ENCODE measurements at places on chromosomes 7 and 10.

DNA sequence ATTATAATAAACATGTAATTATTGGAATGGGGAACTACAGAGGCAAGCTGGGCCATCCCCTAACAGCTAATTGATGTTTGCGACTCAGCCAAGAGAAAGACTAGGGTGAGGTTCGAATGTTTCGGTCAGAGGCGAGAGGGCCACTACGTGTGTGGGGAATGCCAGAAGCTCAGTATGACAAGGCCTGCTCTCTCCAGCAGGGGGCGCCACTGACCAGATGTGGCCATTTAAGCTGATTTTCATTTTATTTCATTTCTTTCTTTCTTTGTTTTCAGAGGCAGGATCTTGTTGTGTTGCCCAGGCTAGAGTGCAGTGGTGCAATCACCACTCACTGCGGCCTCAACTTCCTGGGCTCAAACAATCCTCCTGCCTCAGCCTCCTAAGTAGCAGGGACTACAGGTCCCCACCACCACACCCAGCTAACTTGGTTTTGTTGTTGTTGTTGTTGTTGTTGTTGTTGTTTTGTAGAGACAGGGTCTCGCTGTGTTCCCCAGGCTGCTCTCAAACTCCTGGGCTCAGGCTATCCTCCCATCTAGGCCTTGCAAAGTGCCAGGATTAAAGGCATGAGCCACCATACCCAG, 38.1 kb downstream of the TMEM130 start:
- DNase-seq = no peak

DNA sequence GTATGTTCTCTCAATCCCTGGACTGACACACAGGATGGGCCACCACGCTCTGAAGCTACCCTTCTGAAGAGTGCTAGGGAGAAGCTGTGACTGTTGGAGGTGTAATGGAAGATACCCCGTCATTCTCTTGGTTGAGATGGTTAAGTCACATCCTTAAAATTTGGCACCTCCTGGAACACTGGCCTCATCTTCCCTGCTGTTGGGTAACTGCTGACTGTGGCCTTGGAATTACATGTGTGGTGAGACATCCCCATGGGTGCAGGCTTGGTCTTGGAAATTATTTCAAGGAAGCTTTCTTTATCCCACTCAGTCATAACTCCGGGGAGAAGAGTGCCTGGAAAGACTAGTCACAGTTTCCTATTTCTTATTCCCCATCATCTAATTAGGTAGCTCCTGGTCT, 62.0 kb downstream of the LRMDA start:
- DNase-seq = peak; percentile 75

DNA sequence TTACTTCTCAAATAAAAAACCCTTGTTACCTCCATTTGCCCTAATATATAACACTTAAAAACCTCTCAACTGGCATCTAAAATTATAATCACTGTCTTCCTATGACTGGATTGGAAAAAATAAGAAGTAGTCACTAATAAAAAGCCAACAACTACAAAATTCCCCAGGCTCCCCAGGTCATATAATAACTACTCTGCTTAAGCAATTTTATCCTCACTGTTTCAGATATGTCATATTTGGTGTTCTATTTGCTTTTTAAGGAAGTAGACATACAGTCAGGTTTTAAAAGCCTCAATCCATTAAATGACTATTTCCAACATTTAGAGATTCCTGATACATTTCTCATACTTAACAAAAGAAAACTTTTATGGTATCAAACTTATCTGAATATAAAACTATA, 2.4 kb downstream of the H2AZ2 start:
- no peak for DNase-seq

- no peak for DNase-seq
Measured at GRCh38 chr10:563827-564226, 125.6 kb downstream of the DIP2C start.

- no peak for DNase-seq
Measured at GRCh38 chr10:114534571-114534981, 123.5 kb downstream of the ABLIM1 start.

- DNase-seq = no peak
Measured at GRCh38 chr10:59666310-59666709, 43.3 kb downstream of the SLC16A9 start.

- DNase-seq = peak; percentile 77
Measured at GRCh38 chr7:112001091-112001826, 204.9 kb downstream of the DOCK4 start.

DNA sequence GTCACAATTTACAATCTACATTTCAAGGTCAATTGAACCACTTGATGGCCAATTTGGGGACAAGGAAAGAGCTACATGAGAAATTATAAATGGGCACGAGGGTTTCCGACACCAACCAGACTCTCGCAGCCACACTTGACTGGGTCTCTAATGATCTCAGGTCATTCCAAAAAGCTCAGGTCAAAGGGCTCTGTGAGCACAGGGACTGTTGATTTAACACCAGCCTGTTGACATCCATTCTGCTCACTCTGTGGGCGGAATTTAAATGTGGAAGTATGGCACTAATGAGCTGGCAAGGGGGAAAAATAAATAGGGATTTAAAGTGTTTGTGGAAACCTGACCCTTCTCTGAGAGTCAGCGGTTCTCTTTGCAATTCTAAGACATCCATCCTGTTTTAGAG, 810.7 kb upstream of the AUTS2 start:
- no peak for DNase-seq

- no peak for DNase-seq
Measured at GRCh38 chr7:22445140-22445743, 54.7 kb downstream of the STEAP1B start.

- DNase-seq = peak; percentile 66
Measured at GRCh38 chr10:109914966-109915365, 8.3 kb downstream of the XPNPEP1 start.

GRCh38 chr7:71560354-71560995, 428.5 kb downstream of the GALNT17 start:
- DNase-seq = peak; percentile 83

DNA sequence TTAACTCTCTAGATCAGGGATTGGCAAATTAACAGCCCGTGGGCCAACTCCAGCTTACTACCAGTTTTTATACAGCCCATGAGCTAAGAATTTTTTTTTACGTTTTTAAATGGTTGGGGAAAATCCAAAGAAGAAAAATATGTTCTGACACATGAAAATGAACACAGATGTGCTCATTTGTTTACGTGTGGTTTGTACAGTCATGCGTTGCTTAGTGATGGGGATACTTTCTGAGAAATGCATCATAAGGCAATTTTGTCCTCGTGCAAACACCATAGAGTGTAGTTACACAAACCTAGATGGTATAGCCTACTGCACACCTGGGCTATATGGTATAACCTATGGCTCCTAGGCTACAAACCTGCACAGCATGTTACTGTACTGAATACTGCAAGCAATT, 8.3 kb upstream of the SMKR1 start:
- peak; percentile 80 for DNase-seq

- DNase-seq = no peak
Measured at GRCh38 chr10:104041891-104042535, 43.7 kb downstream of the COL17A1 start.

DNA sequence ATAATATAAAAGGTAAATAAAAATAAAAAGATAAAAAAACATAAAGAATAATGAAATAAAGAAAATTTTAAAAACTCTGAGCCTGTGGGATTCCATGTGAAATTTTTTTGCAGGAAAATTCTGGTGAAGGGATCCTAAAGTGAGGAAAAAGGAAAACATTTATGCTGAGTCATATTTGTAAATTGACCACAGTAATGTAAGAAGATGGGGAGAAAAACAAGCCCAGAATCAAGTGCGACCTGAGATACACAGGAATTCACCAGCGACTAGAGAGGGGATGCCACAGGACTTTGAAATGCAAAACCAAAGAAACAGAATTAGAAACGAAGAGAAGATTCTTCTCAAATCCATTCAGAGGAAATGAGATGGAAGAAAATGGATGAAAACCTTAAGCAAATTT, 133.8 kb upstream of the PFKP start:
- peak; percentile 35 for DNase-seq

- DNase-seq = no peak
Measured at GRCh38 chr10:64708884-64709681, 1187.9 kb downstream of the REEP3 start.

DNA sequence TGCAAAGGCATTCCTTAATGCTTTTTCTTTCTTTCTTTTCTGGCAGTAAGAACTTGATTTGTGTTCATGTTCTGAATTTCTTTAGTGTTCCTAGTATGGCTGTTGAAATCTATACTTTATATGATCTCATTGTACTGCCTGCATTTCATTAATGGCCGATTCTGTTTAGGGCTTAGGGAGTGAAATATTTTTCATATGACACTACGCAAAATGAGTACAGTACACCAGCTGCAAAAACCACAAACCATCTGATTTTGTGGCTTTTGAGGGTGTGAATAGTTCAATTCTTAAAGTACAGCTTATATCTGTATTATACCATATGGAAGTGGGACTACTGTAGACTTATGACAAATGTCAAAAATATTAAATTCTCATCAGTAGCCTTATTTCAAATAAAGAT, 69.1 kb upstream of the FOXP2 start:
- DNase-seq = peak; percentile 96

GRCh38 chr10:60003651-60004523, 97.5 kb upstream of the CCDC6 start:
- no peak for DNase-seq

GRCh38 chr10:308572-309085, 173.4 kb downstream of the ZMYND11 start:
- DNase-seq = no peak

DNA sequence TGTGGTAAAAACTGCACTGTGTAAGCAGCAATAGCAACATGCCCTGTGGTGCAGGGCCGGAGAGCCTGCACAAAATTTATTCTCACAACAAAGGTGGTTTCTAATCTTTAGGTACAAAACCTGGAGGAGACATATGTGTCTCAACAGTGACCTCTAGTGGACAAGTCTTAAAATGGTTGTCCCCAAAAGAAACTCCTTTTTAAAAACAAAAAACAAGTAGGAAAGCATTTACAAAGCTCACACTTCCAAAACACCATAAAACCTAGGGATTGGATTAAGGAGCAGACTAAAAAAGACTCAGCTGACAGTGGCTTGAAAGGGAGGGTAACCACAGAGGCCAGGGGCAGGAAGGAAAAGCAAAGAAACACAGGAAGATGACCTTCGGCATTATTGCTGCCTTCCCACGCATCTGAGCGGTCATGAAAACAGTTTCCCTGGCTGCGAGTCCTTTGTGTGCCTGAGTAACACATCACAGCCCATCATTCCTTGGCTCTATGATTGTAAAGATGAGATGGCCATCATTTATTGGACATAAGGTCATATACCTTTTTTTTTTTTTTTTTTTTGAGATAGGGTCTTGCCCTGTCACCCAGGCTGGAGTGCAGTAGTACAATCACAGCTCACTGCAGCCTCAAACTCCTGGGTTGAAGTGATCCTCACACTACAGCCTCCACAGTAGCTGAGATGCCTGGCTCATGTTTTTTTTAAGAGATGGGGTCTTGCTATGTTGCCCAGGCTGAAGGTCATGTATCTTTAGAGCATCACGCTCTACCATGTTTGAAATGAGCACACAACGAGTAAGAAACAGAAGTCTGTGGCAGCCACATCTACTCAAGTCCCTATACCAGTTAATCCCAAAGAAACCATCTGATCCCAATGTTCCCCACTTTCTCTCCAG, 39.5 kb downstream of the RSU1 start:
- peak; percentile 41 for DNase-seq

GRCh38 chr10:99784727-99785441, 2.4 kb downstream of the ABCC2 start:
- peak; percentile 35 for DNase-seq

DNA sequence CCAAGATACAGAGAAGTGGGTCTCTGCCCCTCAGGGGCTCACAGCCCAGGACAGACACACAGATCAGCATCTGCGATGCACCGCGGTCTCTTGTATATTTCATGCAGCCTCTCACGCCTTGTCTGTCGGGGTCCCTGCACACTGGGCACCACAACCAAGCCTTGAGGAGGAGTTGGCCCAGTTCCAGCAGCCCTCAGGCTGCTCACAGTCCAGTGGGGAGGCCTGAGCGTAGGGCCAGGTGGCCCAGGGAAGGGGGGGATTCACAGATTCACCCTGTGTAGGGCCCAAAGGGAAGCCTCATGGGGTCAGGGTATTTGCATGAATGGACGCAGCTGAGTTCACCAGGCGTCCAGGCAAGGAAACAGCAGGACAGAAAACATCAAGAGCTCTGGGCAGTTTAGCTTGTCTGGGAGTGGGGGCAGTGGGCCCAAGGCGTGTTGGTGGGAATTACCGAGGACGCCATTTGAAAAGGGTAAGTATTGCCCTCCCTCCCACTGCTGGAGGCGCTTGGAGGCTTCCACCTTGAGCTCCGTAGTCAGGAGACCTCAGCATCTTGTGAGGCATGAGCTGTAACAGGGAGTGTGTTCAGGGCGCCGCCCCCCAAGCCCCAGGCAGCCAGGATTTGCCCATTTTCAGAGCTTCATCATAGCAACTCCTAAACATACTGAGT, 129.1 kb upstream of the CHST15 start:
- no peak for DNase-seq

- DNase-seq = no peak
Measured at GRCh38 chr7:69762821-69763352, 164.6 kb downstream of the AUTS2 start.

GRCh38 chr7:155739538-155740143, 72.6 kb downstream of the SHH start:
- no peak for DNase-seq

- no peak for DNase-seq
Measured at GRCh38 chr7:138945154-138945553, 36.0 kb downstream of the KIAA1549 start.

- peak; percentile 78 for DNase-seq
Measured at GRCh38 chr7:46352004-46352954, 431.2 kb upstream of the IGFBP3 start.

- DNase-seq = no peak
Measured at GRCh38 chr7:158323741-158324396, 263.8 kb downstream of the PTPRN2 start.

DNA sequence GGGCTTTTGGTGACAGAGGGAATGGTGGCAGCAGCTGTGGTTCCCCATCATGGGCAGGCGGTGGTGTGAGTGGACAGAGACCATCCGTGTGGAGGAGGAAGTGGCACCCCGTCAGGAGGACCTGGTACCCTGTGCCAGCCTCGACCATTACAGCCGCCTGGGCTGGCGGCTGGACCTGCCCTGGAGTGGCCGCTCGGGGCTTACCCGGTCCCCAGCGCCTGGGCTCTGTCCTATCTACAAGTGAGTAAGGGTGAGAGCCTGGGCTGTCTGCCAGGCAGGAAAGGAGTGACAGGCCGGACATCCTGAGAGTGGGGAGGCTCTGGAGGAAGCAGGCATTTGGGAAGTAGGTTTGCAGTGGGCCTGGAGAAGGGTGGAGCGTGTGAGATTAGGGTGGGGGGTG, 2.9 kb upstream of the ZNF467 start:
- DNase-seq = no peak

DNA sequence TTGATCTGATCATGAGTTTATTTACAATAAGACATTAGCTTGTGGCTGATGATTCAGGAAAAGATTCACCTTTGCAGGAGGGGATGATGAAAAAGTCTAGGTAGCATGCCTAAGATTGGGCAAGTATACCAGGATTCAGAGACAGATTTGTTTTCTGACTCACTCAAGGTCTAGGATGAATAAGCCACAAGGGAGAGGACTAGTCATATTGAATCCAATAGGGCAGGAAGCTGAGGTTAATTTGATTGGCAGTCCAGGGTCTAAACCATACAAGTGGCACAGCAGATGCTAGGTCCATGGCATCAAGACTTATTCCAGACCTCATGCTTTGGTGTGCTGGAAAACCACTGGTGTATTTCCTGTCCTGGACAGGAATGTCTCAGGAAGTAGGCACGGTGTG, 1133.4 kb downstream of the XPNPEP1 start:
- peak; percentile 49 for DNase-seq

Measured in fibroblast of skin of scalp (primary cell).